ENCODE measurements at places on chromosomes 5 and 9.

DNA sequence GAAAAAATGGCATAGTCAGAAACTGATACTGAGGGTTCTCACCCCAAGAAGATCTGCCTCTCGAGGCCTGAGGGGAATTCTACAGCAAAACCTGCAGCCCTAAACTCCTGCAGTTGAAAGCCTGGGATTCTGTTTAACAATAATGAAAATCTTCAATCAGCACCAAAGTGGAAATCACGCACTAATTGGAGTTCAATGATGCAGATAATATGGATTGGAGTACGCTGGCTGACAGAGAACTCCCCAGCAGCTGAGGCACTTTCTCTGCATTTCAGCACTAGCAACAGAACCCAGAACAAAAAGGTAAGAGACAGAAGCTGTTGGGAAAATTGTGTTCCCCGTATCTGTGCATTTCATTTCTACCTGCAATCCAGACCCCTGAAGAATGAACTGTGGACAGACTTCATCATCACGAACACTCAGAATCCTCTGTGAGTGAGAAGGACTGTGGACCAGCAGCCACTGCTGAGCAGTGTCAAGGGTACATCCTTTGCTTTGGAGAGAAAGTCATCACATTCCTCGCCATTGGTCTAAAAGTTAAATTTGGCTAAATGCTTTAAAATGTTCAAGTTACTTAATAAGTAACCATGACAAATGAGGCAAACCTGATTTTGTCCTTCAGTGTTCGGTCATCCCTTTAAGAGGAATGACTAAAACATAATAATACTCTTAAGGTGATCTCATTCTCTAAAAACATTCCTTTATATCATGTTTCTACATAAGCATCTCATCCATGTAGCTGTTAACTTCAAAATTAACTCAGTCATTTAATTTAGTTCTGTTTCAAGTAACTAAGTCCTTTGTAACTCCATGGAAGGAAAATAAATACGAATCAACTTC, 126.1 kb downstream of the GAS1 start:
- DNase-seq, result no peak

DNA sequence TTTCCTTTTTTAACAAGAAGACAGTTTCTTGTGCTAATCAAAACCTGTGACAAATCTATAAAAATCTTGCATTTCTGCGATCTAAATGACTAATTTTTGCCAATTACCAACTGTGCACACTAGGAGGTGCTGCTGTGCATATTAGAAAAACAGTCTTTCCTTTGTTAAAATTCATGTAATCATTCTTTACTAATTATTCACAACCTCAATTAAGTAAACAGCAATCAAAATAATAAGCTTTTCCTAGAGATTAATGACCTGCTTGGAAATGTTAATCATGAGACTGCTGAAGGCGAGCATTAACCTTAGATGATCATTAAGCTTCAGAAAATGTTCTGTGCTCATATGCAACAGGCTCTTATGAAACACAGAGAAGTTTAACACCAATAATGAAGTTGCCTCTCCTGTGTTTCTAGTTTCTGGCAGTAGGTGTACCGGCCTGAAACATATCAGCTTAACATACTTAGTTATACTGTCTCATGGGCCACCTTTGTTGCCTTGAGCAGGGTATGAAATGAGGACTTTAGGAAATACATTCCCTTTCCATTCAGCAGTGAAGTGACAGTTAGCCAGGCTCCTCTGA, 17.7 kb downstream of the RFESD start:
- DNase-seq, result peak; percentile 24

DNA sequence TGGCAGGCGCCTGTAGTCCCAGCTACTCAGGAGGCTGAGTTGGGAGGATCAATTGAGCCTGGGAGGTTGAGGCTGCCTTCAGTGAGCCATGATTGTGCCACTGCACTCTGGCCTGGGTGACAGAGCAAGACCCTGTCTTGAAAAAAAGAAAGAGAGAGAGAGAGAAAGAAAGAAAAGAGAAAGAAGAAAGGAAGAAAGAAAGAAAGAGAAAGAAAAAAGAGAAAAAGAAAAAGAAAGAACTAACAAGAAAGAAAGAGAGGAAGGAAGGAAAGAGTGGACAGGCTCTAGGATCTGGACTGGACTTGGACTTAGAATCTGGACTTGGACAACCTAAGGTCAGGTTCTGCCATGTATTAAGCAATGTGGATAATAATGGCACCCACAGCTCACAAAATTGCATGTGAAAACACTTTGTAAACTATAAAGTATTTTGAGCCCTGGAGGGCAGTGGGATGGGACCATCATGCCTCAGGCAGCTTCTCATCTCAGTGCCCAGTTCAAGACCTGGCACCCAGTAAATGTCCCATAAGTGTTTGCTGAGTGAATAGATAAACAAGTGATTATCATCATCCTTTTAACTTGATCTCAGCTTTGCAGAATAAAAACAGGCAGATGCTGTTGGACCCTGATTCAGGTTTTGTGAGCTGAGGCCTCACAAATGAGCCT, 12.8 kb upstream of the PHF19 start:
- no peak for DNase-seq

DNA sequence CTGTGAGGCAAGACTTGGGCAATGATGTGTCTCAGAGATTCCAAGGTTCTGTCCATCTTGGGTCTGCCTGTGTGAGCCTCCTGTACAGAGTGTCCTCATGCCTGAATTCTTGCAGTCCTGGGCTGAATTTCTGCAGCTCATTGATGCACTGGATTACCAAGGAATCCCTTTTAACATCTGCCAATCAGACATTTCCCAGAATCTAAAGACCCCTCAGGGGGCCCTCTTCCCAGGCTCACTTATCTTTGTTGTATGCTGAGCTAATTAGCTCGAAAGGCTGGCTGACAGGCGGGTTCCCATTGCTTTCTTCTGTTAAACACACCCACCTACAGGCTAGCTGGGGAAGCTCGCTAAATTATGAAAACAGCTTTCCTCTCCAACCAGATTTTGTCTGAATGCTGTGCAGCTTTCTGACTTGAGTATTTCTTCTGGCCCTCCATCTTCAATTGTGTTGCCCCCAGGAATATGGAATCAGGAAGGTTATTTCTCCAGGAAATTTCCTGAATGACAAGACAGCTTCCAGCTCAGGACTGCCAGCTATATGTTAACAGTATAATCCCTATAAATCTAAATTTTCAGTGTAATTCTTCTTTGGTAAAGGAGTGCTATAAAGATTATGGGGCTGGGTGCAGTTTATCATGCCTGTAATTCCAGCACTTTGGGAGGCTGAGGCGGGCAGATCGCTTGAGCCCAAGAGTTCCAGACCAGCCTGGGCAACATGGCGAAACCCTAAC, at the start of gene LIX1:
TSS of gene LIX1 (minus strand) at position 91 of the 734 bp plus-strand sequence. CDS start at position 56, 35 bp downstream.
- peak; percentile 40 for DNase-seq

DNA sequence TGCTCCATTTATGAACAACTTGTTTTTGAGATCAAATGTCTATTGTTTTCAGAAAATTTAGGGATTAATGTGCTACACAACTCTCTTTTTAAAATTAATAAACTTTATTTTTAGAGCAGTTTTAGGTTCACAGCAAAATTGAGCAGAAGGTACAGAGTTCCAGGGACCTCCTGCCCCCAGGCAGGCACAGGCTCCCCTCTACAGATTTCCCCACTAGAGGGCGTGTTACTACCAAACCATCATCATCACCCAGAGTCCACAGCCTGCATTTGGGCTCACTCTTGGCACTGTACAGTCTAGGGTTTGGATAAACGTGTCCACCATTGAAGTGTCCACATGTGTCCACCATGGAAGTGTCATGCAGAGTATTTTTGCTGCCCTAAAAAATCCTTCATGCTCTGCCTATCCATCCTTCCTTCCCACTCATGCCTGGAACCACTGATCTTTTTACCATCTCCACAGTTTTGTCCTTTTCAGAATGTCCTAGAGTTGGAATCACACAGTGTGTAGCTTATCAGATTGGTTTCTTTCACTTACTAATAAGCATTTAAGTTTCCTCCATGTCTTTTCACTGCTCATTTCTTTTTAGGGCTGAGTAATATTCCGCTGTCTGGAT, 61.7 kb downstream of the MRPL36 start:
- peak; percentile 2 for DNase-seq

DNA sequence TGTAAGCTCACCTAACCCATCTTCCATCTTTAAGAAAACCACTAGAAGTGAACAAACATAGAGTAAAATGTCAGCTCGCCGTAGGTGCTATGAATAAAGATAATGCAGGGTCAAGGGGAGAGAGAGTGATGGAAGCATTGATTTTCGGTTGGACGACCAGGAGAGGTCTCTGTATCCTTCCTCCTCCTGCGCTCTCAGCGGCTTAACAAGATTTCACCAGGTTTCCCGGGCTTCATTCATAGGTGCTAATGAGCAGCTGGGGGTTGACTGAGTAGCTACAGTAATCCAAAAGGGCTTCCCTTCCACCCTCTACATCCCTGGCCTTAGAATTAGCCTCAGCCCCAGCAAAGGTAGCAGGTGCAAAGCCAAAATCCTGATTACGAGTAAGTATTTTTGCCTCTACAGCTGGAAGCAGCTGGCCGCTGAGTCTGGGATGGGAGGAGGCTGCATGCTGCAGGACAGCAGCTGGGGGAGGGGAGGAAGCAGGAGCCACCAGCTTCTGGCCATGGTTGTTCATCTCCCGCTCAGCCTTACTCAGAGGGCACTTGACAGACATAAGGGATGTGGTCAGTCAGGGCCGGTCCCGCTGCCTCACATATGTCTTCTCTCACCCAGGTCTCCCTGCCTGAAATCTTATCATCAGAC, 112.0 kb upstream of the IL12B start:
- no peak for DNase-seq
